ENCODE measurements at places on chromosomes 1 and 21. TPM values are rescaled to one million over a fixed set of nuclear protein-coding genes. Genes with fewer than 3 reads are reported as not detected.

Gene FMN2
- 1.4 TPM for total RNA-seq

Gene SPTA1
- 0.06 TPM for total RNA-seq

Gene PLPP3
- 2.8 TPM for total RNA-seq

Gene CCDC27
- not detected for total RNA-seq

Gene PTGER3
- 0.03 TPM for total RNA-seq

Gene FAM163A
- 0.06 TPM for total RNA-seq

Gene CSF3R
- not detected for total RNA-seq

Gene MMEL1
- not detected for total RNA-seq

Gene OR2T11
- not detected for total RNA-seq

Gene RHCE
- 0.65 TPM for total RNA-seq

Gene FOXD2
- total RNA-seq: 0.57 TPM

Gene ZMYND12
- not detected for total RNA-seq

Gene FCRLB
- total RNA-seq: 1.8 TPM

Gene APCS
- total RNA-seq: not detected

Gene NCMAP
- total RNA-seq: not detected

Gene OLIG2
- total RNA-seq: 1.3 TPM

Gene ATP1A2
- not detected for total RNA-seq

Gene EXO5
- total RNA-seq: 8.3 TPM

Gene FCRL1
- total RNA-seq: not detected

Gene HSD3B2
- total RNA-seq: not detected

Gene CYP4A11
- total RNA-seq: not detected

Gene VWA1
- 5.7 TPM for total RNA-seq

Gene KCNJ6
- not detected for total RNA-seq

Gene SLC22A15
- total RNA-seq: 7.0 TPM

Gene ELF3
- total RNA-seq: 9.9 TPM

Gene ISG20L2
- total RNA-seq: 59.8 TPM

Gene FAM3B
- 2.8 TPM for total RNA-seq

Gene CLCA2
- not detected for total RNA-seq

Gene COL24A1
- total RNA-seq: 0.09 TPM

Gene ERG
- total RNA-seq: 1.8 TPM

Gene PEAR1
- 0.06 TPM for total RNA-seq

Data from Daoy (cell line).